Iris pigment epithelial cell (primary cell): ENCODE measurements at places on chromosomes 4 and X.

DNA sequence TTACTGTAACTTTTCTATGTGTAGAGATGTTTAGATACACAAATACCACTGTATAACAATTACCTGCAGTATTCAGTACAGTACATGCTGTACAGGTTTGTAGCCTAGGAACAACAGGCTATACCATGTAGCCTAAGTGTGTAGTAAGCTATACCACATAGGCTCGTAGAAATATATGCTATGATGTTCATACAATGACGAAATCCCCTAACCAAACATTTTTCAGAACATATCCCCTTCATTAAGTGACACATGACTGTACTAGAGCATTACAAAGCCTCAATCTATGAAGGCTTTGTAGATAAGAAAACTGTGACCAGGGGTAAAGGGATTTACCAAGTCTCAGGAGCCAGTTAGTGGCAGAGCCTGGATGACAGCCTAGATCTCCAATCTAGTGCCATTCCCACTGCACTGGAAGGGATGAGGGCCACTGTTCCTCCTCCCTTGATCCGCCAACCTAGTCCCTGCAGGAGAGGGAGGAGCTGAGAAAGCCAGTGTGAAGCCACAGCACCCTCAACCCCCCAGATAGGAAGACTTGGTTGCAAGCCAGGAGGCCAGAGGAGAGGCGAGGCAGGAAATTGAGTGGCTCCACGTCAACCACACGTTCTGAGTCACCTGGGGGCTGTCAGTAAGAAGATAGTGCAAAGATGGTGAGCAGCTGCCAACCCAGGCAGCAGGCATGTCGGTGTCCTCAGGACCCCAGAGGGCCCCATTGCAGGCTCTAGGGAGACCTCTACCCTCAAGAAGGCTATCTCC lies 227.7 kb downstream of the BCOR start:
- peak; percentile 63 for DNase-seq

DNA sequence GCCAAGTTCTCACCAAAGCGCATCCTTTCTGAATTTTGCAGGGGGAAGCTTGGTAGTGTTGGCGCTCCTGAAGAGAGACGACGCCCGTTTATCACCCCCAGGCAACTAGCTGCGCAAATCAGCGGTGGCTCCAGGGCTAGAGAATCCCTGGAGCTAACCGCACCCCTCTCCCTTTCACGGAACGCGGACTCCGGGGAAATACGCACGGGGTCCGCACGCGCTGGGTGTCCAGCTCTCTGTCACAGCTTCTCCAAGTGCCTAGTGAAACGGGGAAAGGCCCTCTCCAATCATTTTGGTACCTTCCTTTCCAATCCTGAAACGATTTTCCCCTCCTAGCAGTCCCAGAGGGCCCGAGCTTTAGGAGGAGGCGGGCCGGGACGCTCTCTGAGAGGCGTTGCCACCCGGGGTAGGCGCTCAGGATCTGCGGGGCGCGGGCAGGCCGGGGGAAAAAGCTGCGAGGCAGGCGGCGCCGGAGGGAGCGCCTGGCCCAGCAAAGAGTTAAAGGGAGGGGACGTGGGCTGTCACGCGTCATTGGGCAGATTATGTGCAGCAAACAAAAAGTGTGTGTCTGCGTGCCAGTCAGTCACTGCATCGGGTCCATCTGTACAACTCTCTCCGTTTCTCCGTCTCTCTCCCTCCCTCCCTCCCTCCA lies at the start of gene PRDM8:
TSS of gene PRDM8 (plus strand) at position 582 of the 652 bp plus-strand sequence. CDS start 2,578 bp downstream, outside the sequence.
- no peak for DNase-seq

GRCh38 chr4:36244257-36245082 lies at the start of gene ARAP2:
Gene ARAP2, minus strand, starts transcription at chr4:36244514. Its CDS starts 15,028 bp downstream, at chr4:36229486.
- DNase-seq: peak; percentile 38

DNA sequence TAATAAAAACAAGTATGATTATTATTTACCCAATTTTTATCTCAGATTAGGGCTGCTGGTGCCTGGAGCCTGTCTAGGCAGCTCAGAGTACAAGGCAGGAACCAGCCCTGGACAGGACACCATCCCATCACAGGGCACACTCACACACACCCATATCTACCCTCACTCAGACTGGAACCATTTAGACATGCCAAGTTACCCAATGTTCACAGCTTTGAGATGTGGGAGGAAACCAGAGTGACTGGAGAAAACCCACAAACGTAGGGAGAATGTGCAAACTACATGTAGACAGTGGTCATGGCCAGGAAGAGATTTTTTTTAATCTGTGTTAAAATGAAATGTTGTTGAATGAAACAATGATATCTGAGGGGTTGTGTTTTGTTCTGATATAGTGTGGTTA lies 35.7 kb upstream of the ADGRA3 start:
- DNase-seq: no peak

- DNase-seq: peak; percentile 22
Measured at GRCh38 chr4:154491341-154492271, at the start of gene DCHS2. Gene DCHS2, minus strand, starts transcription at chr4:154491799. Its CDS starts 444 bp downstream, at chr4:154491355.

GRCh38 chrX:41781500-41781899 lies 57.5 kb downstream of the GPR82 start:
- DNase-seq: peak; percentile 51

GRCh38 chrX:17876135-17876534 lies 15.0 kb upstream of the RAI2 start:
- DNase-seq: no peak

DNA sequence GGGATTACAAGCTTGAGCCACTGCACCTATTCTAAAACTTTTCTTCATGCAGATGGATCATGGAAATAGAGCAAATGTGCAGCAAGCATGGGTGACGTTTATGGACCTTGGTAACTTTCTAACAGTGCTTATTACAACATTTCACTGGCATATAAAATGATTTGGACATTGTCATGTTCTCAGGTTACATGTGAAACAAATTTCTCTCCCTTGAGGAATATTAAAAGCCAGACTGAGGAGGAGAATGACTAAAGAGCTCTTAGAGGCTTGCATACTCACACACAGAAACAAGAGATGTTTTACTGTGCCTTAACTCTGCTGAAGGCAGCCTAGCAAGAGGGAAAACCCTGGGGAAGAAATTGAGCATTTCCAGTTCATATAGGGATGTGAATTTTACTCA lies 38.6 kb upstream of the GPR101 start:
- no peak for DNase-seq

GRCh38 chr4:123553733-123554637 lies 157.4 kb downstream of the SPRY1 start:
- DNase-seq: no peak

DNA sequence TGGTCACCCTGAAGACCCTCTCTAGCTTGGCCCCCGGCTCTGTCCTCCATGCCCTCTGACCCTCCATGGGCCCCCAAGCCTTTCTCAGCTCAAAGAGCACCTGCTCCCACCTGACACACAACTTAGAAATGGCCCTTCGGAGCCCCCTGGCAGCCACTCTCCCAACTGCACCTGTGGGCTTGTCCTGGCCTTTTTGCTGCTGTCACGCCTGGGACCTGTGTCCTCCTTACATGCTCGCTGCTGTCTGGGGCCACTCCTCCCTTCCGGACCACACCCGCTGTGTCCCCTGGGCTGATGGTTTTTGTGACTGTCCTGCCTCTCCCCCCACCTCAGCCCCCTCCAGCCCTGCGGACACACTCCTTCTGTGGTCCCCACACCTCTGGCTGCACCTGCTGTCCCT lies 106.2 kb upstream of the AFAP1 start:
- DNase-seq: no peak

GRCh38 chr4:155679343-155679742 lies 12.7 kb downstream of the GUCY1A1 start:
- peak; percentile 90 for DNase-seq

DNA sequence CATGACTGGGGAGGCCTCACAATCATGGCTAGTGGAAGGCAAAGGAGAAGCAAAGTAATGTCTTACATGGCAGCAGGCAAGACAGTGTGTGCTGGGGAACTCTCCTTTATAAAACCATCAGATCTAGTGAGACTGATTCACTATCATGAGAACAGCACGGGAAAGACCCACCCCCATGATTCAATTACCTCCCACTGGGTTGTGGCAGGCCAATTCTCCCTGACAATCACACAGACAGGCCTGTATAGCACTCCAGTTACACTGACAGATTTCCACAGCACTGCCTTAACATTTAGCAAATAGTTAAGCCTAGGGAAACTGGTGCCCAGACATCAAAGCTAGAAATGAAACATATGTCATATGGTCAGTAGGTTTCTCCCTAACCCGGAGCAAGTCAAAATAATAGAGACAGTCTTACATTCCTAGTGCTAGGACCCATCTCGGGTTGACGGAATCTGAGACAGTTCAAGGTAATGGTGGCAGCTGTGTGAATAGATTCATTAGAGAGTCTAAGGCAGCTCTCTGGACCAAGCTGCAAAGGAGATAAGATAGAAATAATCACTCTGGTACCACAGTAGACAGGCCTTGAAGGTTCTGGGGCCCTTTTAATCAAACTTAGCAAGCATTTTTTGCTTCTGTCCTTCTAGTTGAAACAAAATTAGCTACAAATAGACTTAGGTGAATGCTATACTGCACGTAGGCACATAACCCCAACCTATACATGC lies 9.4 kb upstream of the HERC5 start:
- DNase-seq: no peak

GRCh38 chr4:108215055-108215454 lies 46.3 kb upstream of the LEF1 start:
- no peak for DNase-seq

DNA sequence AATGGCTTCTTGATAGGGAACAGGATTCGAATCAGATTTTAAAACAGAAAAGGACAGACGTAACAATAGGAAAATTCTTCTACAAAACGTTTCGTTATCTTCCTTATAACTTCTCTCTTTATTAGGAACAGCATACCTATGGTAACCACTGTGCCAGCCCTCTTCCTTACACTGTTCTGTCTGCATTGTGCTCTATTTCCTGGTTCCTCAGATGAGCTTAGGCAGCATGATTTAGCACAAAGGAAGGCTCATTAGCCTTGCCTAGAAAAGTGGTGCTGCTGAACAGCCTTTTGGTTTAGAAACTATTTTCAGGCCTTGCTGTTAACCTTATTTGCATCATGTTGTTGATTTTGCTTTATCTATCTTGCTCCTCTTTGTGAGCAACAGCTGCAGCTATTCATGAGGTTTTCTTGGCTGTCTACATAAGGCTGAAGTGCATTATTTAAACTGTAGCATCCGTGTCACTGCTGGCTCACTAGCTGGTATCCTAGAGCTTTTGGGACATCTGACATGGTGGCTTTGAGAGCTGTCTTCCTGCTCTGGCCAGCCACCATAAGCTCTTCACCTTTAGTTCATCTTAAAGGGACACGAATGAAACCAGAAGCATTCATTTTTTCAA lies 69.9 kb upstream of the NRK start:
- DNase-seq: no peak

GRCh38 chr4:85475631-85476233 lies 782 bp downstream of the ARHGAP24 start:
- peak; percentile 57 for DNase-seq

DNA sequence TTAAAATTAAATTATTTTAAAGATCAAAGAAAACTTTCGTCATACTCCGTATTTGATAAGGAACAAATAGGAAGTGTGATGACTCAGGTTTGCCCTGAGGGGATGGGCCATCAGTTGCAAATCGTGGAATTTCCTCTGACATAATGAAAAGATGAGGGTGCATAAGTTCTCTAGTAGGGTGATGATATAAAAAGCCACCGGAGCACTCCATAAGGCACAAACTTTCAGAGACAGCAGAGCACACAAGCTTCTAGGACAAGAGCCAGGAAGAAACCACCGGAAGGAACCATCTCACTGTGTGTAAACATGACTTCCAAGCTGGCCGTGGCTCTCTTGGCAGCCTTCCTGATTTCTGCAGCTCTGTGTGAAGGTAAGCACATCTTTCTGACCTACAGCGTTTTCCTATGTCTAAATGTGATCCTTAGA lies at the start of gene CXCL8:
TSS of gene CXCL8 (plus strand) at position 217 of the 426 bp plus-strand sequence. CDS start at position 307, 90 bp downstream.
- DNase-seq: peak; percentile 98

- peak; percentile 22 for DNase-seq
Measured at GRCh38 chrX:130171446-130172126, at the start of gene RAB33A. Gene RAB33A, plus strand, starts transcription at chrX:130171962. Its CDS starts 101 bp downstream, at chrX:130172063.

DNA sequence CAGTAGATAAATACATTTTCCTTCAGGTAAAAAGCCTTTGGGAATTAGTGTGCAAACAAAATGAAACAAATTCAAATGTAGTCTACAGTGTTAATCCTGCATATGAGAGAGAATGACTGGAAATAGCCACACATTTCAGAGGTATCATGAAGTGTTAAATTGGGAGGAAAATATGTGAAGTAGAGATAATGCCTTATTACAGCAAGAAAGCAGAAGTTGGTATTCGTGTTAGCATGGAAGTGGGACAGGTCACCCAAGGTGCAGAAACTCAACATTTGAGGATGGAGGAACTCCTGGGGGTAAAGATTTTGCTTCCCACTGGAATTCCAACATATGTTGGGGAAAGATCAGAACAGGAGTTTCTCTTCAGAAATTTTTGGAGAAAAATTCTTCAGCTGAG lies 51.3 kb downstream of the EMCN start:
- no peak for DNase-seq

DNA sequence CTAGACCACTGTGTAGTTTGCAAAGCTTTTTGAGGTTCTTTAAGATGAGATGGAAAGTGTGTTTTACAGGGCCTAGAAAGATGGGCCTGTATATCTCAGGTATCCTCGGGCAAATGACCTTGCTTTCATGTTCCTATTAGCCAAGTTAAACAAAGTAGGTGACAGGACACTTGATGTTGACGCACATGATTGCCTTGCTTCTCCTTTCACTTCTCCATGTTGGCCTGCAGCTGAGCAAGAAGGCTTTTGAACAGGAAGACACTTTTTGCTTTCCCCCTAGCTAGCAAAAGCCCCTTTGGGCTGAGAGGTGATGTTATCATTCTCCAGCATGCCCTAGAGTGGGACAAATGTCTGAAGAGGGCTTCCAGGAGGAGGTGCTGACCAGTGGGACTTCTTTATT lies 202.1 kb downstream of the GPC3 start:
- DNase-seq: no peak

DNA sequence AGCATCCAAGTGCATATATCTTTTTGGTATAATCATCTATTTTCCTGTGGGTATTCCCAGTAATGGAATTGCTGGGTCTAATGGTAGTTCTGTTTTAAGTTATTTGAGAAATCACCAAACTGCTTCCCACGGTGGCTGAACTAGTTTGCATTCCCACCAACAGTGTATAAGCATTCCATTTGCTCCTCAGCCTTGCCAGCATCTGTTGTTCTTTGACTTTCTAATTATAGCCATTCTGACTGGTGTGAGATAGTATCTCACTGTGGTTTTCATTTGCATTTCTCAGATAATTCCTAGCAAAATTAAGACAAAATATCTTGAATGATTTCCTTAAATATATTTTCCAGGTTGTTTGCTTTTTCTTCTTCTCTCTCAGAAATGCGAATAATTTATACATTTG lies 341.1 kb downstream of the GBA3 start:
- no peak for DNase-seq

DNA sequence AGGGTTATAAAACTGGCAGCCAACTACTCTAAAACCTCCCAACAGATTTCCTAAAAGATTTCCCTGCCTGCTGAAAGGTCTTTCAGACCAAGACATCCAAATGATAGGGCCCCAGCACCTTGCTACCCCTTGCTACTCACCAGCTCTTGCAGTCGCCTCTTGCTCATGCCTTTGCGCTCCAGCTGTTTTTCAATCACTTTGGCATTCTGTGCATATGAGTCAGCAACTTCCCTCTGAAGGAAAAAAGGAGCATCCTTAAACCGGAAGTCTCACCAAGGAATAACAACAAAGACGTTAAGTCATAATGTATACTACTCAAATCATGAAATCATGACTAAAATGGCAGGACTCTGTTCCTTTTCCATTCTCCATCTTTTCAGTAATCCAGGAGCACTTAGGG lies 24.0 kb downstream of the STEEP1 start:
- peak; percentile 69 for DNase-seq
